Posterior vena cava (tissue), 2 donors: ENCODE measurements at places on chromosomes 3 and 15.

- no peak for DNase-seq
These were observed 35.9 kb upstream of the SPRED1 start for GRCh38 chr15:38216763-38217162.

DNA sequence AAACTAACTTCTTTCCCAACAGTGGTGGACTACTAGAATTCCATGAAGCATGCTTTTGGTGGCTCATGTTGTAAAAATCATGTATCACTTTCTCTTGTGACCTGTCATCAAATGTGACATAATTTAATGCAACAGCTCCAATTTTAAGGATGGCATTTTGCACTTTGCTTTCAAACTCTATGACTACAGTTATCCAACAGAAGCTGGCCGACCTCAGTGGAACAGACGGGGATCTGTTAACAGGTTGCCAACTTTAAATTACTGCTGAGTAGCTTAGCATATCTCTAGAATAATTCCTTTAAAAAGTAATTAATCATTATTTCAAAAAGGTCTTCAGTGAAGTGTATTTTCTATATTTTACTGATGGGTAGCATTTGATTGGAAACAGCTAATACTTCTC lies 907.4 kb downstream of the FHIT start:
- DNase-seq = no peak

DNA sequence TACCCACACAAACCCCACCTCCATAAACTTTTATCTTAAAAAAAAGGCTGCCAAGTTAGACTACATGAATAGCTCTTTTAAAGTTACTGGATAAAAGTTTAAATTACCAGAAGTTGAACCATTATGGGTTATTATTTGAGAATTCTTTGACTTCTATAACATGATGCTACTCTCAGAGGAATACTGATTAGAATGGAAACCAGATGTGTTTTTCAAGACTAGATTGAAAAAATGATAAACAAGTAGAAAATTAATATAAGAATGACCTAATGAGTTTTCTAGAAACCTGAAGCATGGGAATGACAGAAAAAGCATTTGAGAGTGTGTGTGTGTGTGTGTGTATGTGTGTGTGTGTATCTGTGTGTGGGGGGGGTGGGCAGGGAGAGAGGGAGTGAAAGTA lies 12.4 kb upstream of the FGF7 start:
- no peak for DNase-seq

GRCh38 chr3:24138876-24139256 lies 193.8 kb downstream of the NR1D2 start:
- DNase-seq = no peak

DNA sequence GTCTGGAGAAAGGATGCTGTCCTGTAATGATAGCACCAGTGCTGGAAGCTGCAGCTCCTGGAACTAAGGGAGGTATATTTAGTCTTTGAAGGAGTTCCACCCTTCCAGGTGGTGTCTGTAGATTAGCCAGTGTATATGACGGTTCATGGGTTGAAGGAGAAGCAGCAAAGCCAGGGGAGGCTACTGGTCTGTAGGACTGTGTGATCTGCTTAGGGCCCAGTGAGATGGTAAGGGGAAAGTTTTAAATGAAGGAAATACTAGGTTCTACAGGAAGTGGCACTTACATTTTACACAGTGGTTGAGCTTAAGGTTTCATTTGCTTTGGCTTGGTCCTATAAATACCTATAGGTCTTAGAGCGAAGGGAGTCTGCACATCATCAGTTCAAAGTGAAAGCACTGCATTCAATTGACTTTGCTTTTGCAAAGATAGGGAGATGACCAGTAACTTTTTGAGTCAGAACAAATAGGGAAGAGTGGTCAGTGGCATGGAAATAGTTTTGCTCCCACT lies 5.6 kb downstream of the SLC25A38 start:
- DNase-seq = no peak

DNA sequence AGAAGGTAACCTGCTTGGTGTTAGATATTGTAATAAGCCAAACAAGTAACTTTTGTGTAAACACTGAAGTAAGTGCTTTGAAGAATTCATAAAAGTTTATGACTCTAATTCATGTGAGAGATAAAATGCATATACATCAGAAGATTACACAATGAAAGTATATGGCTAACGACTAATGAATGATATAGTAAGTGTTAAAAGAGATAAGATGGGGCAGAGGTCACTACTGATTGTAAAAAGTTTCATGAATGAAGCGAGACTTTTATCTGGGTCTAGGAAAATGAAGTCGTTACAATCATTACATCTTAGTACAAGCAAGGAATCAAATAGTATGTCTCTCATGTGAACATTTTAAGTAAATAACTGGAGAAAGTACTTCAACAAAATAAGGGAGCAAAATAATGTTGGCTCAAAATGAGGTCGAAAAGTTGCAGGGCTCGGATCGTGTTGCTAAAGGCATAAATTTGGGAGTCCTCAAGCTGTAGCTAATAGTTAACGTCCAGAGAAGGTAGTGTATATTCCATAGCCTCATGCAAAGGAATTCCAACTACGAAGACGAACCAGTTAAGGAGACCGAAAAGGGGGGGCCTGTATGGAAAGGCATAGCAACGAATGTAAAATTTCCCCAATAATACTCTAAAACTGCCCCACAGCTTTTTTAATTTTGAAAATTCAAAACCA lies 984 bp upstream of the DUT start:
- DNase-seq = no peak

DNA sequence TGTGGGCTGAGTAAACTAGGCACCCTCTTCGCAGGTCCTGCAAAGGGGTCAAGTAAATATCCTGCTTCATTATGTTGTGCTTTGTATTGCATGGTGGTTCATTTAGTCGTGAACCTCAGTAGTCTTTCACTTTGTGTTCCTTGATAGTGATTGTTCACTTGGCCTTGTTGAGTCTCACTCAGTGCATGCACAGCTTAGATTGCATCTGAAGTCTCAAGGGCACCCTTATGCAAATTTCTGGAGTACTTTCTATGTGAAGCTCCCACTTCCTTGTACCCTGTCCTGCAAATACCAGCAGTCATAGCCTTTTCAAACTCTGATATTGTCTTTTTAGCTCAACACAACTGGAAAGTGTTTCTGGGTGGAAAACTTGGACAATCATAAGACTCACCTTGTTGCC lies 519.2 kb downstream of the NAALADL2 start:
- DNase-seq = no peak

DNA sequence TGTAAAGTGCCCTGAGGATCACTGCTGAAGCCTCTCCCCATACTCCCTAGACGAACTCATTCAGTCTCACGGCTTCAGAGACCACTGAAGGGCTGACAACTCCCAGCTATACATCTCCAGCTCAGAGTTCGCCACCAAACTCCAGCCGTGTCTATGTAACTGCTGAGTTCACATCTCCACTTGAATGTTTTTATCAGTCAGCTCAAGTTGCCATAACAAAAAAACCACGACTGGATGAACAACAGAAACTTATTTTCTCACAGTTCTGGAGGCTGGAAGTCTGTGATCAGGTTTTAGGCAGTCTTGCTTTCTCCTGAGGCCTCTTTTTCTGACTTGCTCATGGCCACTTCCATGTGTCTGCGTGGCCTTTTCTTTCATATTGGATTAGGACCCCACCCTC lies 223.0 kb upstream of the LRRFIP2 start:
- no peak for DNase-seq

- DNase-seq = no peak
These were observed 41.0 kb upstream of the IREB2 start for GRCh38 chr15:78396976-78397375.

DNA sequence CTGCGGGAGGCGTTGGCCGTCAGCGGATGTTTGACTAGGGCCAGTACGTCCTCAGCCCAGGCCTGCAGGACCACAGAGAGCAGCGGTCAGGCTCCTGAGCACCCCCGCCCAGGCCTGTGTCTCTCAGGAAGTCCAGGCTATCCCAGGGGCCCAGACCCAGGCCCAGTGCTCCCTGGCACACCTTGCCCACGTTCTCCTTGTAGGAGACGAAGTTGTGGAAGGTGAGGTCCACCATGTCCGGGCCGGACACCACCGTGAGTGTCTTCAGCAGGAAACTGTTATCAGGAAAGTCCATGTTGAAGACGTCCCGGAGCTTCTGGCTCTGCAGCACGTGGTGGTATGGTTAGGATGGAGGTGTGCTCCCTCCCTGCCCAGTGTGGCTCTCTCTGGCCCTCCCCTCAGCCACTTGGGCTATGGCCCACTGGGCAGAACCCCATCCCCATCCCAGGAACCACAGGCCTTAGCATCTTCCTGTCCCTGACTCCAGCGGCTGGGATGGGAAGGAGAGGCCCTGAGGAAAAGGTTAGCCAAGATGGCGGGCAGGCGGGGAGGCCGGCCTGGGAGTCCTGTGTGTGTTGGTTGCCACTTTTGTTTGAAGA lies 5.3 kb downstream of the PLCB2 start:
- DNase-seq = peak; percentile 62
